ENCODE measurements at places on chromosomes 12 and 14.
A peak's percentile ranks its signal among the peaks of the same experiment; 100 is the strongest.

DNA sequence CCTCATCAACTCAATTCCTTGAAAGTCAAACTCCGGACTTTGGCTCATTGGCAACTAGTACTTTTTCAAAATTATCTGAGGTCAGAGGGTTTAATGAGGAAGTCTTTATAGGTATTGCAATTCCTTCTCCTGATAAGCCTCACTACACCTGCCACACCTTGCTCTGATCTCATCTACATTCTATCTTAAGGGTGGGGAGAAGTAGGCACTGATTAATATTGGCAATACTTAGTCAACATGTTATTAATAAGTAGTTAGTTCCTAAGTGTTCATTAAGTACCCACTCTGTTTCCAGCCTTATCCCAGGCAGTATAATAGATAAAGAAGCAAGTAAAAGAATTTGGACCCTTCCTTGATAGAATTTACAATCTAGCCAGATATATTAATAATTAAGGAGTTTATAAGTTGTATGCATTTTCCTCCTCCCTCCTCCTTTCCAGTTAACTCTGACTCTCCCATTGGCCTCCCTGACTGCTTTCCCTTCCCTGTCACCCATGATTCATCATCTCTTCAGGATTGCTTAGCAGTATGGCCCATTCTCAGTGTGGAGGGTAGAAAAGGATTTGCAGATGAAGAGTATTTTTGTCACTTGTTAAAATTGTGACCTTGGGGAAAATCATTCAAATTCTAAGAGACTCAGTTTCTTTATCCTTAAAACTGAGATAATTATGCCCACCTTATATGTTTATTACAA, 231.0 kb upstream of the ATP2B1 start:
- no peak for DNase-seq

- DNase-seq, result no peak
Observed at GRCh38 chr12:12072064-12072760, 1.5 kb downstream of the BCL2L14 start.

- no peak for DNase-seq
Observed at GRCh38 chr12:121872546-121873215, 14.0 kb upstream of the HPD start.

GRCh38 chr12:92431146-92431545, 271.6 kb upstream of the PLEKHG7 start:
- DNase-seq, result no peak

GRCh38 chr14:95313190-95313589, 6.5 kb downstream of the CLMN start:
- DNase-seq, result no peak

DNA sequence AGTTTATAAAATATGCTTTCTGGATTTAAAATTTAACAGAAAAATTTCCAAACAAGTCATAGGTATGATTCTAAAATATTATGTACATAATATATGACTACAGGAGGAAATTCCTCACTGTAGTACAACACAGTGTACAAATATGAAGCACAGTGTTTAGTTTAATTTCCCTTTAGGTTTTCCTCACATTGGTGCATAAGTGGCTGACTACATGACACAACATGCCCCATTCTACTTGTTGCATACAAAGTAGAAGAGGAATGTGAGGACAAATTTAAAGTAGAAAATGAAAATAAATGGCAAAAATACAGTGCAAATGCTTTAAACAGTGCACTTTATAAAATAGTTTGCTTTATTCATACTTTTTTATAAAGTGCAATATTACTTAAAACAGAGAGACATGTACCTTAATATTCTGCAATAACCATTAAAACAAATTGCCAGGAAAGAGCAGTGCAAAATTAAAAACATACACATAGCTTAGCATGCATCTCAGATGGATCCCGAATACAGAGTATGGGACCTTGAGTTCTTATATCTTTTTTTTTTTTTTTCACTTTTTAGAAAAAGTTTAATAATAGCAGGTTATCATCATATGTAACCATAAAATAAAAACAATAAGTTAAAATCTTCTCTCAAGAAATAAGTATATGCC, 54.8 kb upstream of the TTC7B start:
- DNase-seq, result no peak

GRCh38 chr14:20998139-20998538, 954 bp upstream of the SLC39A2 start:
- no peak for DNase-seq

DNA sequence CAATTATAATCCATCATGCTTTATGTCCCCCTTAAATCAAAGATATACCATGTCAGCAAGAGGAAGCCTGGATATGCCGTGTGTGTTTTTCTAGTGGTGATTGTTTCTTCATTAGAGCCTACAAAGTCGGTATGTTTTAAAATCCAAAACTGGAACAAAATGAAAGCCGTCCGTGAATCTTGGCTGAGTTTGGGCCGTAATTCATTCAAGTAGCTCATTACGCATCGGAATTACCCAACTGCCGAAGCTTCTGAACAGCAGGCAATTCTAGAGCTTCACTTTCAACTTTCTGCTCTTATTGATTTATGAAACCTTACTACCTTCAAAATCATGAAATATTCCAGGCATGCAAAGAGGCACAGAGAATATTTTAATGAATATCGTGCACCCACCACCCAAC, 224.7 kb downstream of the AACS start:
- DNase-seq, result no peak

DNA sequence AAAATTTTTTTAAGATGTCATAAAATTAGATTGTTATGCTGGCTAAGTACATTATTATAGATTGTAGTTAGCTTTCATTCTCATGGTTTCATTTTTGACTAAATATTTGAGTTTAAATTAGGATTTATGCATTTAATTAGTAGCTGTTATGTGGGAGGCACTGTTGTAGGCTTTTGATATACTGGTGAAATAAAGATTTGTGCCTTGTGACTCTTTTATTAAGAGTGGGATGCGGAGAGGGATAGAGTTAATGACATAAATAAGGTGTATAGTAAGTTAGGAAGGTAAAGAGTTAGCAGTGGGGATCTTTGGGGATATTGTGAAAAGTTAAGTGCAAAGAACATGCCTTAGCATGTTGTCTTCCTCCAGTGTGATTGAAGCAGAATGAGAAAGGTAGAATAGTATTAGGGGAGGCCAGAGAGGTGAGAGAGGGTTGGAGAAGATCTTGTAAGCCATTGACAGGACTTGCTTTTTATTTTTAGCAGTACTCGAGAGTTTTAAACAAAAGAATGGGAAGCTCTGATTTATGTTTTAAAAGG, 8.8 kb downstream of the ARHGAP5 start:
- no peak for DNase-seq

DNA sequence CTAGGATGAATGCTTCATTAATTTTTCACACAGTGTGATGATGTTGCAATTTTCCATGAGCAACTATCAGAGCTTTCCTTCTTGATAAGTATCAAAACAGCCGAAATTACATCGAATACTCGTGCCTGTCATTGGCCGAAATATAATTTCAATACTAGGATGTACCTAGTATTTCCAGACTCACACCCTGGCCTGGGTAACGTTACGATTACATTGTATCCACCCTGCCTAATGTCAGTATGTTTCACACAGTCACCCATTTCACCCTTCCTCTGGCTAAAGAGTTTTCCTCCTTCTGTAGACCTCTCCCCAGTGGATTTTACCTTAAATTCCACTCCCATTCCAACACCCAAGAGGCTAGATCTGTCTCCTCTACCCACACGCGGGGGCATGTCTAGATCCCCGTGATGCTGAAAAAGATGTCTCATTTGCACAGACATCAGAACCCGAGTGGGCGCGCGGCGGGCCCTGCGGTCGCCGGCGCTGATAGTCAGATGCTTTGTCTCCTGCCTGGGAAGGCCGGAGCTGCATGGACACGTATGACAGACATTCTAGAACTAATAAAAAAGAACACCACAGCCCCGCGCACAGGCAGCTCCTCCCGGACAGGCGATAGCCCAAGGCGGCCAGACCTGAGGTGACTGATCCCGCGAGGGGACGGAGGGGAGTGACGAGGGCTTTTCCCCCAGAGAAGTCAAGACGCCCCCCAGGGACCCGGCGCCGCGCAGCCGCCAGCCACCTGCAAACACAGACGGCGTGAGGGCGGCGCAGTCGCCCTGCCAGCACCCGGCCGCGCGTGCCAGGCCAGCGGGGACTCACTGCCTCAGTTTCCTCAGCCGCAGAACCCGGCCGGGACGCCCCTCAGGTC, 723 bp downstream of the KIF21A start:
- no peak for DNase-seq

GRCh38 chr12:12645485-12645884, 33.8 kb downstream of the CREBL2 start:
- peak; percentile 37 for DNase-seq

GRCh38 chr14:101223127-101223526, 319.6 kb upstream of the RTL1 start:
- DNase-seq, result no peak

DNA sequence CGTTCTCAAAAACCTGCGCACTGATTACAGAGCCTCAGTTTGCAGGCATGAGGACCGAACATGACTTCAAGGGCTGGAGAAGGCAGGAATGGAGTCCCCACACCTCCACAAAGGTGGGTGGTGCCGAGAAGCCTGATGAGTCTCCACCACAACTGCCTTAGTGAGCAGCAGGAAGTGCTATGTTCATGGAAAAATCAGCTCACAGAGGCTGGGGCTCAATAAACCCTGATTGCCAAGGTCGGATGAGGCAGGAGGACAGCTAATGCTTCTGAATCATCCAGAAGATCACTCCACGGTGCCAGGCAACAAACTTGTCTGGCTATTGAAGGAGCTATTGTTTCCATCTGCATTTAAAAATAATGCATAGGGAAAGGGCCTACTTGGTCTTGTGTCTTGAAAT, 31.1 kb downstream of the APPL2 start:
- DNase-seq, result no peak

DNA sequence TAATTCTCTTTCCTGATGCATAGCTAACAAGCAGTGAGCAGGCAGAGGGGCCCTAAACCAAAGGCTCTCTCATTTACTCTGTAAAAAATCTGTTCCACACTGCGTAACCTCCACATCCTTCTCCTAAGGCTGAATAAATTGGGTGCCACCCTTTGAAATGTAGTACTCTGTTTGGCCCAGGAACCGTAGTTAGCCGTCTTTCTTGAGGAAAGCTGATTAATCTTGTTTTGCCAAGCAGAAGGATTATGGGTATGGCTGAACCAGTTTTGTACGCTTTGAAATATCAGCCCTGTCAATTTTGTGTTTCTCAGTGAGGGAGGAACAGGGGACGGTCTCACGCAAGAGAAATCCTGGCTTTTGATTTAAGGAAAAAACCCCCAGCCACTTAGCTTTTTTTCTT, 19.7 kb downstream of the EML1 start:
- DNase-seq, result no peak

DNA sequence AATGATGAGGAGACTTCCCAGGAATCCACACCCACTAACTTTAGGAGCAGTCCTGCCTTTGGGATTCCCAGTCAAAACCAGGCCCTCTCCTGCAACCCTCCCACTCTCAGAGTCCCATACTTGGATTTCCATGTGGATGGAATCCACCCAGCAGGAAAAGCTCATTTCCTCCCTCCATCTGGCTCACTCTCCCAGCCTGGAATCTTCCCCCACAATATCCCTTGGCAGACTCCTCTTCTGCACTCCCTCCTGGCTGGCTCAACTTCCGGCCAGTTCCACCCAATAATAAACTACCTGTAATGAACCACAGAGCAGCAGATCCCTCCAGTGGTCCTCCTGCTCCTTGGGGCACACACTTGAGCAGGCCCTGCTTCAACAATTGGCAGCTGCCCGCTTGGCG, 102.8 kb upstream of the EGLN3 start:
- no peak for DNase-seq

- no peak for DNase-seq
Observed at GRCh38 chr12:29703528-29703927, 80.2 kb downstream of the TMTC1 start.

GRCh38 chr12:89353188-89353822, 1.0 kb upstream of the DUSP6 start:
- peak; percentile 72 for DNase-seq

GRCh38 chr12:125677829-125678228, 612.6 kb downstream of the AACS start:
- DNase-seq, result no peak

- DNase-seq, result no peak
Observed at GRCh38 chr14:62665286-62665685, 380.0 kb downstream of the KCNH5 start.

GRCh38 chr14:35370969-35371368, 33.6 kb downstream of the NFKBIA start:
- no peak for DNase-seq

DNA sequence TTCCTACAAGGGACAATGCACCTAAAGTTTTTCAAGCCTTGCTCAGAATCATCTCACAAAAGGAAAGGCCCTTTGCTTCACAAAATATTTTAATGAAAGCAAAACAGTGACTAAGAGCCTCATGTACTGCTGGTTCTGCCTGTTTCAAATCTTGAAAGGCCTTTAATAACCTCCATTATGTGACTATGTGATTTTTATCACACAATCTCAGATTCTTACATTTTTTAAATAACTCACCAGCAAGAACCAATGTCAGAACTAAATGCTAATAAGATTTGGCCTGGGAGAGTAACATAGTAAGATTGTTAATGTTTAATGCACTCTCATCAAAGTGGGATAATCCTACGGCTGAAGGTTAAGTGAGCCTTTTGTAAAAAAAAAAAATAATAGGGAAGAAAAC, 378.9 kb downstream of the RGS6 start:
- no peak for DNase-seq

DNA sequence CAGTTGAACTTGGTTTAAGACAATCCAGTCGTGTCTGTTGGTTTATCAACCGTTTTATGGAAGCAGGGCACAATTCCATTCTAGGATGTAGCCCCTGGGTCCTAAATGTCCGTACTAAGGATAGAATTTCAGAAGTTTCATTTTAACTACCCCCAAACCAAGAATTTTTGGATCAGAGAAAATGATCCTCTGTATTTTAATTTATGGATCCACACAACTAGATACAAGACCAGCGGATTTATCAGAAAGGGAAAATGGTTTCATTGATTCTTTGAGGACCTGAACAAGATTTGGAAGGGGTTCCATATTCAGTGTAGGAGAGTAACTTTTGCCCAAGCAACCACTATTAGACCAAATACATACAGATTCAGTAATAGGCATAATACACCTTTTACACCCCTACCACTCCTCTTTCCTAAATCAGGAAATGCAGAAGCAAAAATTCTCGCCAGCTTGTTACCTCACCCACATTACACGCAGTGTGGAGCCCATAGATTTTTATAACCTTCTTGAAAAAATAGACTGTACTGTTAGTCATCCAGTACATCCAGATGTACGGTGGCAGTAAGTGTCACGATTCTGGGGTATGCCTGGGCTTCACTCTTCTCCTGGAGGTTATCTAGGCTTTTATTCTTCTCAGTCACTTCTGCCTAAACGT, 1.4 kb upstream of the FBXL14 start:
- DNase-seq, result no peak

GRCh38 chr12:107668320-107669098, 17.1 kb upstream of the PWP1 start:
- no peak for DNase-seq

DNA sequence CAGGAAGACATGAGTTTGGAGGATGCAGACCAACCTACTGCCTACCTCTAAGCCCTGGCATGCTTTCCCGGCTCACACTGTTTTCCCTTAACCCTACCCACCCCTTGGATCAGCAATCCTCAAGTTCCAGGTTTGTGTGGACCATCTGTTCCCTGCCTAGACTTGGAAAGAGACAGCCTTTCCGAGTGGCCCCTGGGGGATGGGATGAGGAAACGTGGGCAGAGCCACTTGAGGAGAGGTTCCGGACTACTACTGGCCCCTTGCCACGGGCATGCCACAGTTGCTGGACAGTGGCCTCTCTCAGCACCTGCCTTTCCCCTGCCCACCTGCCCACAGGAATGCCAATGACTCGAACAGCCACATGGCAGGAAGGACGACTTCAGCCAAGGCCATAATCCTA, 135.9 kb downstream of the SLC15A4 start:
- no peak for DNase-seq

Data from SW 1271 (cell line).